ENCODE measurements at places on chromosomes 12 and 14.

DNA sequence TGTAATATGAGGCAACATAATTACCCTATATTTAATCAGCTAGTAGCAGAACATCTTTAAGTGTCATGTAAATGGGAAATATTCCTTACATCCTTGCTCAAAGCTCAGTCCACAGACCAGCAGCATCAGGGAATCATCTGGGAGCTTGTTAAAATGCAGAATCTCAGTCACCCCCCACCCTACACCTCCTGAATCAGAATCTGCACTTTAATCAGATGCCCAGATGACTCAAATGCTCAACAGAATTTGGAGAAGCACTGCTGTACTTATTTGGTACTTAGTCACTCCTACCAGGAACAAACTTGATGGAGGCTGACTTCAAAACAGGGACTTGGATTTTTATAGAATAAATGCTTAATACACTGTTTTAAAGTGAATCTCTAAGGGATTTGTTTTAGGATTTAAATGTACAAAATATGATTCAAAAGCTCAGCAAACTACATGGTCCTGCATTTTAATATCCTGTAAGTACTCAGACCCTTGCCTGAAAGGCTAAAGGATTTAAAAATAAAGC is 96.5 kb downstream of the ARMH4 start:
- DNase-seq = no peak

DNA sequence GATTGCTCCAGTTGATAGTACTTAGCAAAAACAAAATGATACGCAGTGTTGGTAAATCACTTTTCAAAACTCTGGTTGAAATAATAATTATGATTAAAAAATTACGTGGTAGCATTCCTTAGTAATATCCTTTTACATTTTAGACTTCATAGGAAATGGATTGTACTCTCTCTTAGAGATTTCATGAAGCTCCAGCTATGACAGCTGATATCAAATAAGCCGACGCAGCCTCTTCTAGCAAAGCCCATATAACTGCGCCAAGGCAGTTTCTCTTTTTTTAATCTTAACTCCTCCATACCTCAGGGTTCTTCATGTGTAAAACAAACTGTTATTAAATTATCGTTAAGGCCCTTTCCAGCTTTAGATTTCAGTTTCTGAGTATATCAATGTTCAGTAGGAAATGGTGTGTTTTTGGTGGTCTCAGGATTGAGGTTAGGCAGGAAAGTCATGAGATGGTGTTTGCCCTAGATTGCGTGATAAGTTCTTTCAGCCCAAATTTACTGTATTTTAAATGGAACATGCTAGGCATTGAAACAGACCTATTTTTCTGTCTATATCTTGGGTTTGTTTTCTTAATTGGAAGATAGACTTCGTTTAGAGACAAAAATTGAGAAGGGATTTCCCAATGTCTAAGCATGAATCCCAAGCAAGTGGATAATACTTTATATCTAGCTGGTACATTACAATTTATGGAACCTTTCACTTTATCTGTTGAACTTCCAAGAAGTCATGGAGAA is 902 bp upstream of the CFL2 start:
- DNase-seq = no peak

- no peak for DNase-seq
Measured at GRCh38 chr12:113744802-113745395, 221.2 kb downstream of the RBM19 start.

DNA sequence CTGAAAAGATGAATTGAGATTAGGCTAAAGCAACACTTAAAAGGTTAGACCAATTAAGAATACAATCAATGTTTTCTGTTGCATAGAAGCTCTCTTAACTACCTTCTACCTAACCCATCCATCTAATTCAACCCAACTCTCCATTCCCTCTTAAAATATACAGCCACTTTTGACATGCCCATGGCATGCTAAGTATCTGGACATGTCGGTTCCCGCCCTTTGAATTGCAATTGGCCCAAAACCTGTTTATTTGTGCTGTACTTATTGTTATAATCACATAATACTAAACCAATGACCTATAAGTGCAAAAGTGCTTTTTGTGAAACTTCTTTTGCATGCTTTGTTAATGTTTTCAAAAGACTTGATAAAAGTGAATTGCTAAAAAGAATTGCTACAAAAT is 37.6 kb upstream of the APPL2 start:
- DNase-seq = no peak

GRCh38 chr14:91315844-91316267 is 71.4 kb upstream of the GPR68 start:
- DNase-seq = no peak

GRCh38 chr14:102930753-102931579 is 8.5 kb downstream of the AMN start:
- no peak for DNase-seq
